ENCODE measurements at places on chromosomes 13 and 19.

GRCh38 chr13:77056382-77056781 is 29.4 kb upstream of the FBXL3 start:
- DNase-seq, result no peak

DNA sequence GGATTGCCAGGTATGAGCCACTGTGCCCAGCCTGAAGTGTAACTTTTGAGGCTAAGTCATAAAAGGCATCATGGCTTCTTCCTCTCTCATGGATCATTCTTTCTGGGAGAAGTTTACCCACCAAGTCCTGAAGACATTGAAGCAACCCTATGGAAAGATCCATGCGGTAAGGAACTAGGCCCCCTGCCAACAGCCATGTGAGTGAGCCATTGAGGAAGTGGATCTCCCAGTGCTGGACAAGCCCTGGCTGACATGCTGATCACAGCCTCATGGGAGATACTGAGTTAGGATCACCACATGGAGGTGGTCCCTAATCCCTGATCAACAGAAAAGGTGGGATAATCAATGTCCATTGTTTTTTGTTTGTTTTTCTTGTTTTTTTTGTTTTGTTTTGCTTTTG is 3.3 kb upstream of the NUDT19 start:
- DNase-seq, result no peak

- DNase-seq, result no peak
Observed at GRCh38 chr13:84417416-84417815, 535.1 kb upstream of the SLITRK1 start.

DNA sequence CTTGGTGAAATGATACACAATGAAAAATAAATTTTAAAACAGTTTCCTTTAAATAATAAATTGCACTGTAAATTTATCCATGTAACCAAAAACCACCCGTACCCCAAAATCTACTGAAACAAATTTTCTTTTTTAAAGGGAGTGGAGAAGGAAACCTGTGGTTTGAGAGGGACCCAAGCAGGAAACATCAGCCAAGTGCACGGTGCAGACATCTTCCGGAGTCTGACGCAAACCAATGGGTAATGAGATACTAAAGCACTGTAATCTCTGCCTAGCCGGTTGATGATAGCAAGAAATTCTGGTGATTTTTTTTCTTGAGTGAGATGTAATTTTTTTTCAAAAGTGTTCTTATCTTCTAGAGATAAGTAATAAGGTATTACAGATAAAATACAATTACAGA is 115.4 kb downstream of the ABCC4 start:
- no peak for DNase-seq
